ENCODE measurements at places on chromosomes 1 and 21.

DNA sequence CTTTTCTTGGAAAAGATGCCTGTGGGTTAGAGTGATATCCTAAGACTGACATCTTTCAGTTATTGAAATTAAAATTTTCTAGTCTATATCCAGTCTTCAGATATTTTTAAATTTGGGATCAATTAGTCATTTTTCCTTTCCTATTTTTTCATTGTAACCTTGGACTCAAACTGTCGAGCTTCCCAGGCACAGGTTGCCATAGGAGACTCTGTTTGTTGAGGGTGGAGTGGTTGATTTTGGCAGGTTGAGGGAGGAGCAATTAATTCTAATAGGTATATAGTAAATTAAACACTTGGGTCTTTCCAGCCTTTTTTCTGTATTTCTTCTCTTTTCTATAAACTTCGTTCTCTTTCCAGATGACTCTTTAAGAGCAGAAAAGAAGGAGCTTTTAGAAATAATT is 326.8 kb downstream of the ASTN1 start:
- DNase-seq, result no peak

GRCh38 chr21:39007532-39007931 is 175.7 kb downstream of the PSMG1 start:
- DNase-seq, result no peak

- DNase-seq, result no peak
These were observed 6.2 kb downstream of the TGFBR3 start for GRCh38 chr1:91879733-91880132.

DNA sequence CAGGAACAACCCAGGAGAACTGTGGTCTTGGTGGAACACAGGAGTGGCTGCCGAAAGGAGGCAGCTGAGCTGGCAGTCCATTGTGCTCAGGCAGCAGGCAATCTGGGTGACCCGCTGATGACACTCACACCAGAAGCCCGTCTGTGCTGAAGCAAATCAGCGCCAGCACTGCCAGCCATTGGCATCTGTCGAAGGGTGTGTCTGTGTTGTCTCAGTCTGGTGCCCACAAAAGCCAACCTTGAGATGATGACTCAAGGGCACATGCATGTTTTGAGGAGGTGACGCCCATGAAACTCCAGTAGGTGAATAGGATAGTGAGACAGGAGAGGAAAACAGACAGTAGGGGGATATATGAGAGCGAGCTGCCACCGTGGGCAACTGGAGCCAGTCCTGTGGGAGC is 167.3 kb downstream of the KAZN start:
- DNase-seq, result no peak

GRCh38 chr1:8685463-8685862 is 132.0 kb downstream of the RERE start:
- no peak for DNase-seq

DNA sequence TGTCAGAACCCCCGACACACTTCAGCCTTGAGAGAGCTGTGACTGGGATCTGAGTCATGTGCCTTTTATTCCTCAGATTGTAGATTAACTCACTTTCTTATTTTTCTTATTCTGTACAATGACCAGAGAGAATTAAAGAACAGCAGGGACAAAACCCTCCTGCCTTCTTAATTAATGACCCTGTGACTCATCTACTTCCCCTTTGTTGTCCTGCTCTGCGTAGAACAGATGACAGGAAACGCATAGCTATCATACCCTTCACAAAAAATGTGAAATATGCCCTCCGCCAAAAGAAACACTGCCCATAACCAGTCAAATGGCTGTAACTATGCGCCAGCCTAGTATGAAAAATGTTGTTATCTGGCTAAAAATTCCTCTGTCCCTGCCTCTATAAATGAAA is 9.1 kb upstream of the PADI2 start:
- DNase-seq, result peak; percentile 89

- DNase-seq, result no peak
These were observed 14.7 kb downstream of the RNF2 start for GRCh38 chr1:185059950-185060571.

- DNase-seq, result no peak
These were observed 131.3 kb downstream of the PEX14 start for GRCh38 chr1:10606064-10606463.

GRCh38 chr1:166597516-166597915 is 241.8 kb upstream of the POGK start:
- no peak for DNase-seq

DNA sequence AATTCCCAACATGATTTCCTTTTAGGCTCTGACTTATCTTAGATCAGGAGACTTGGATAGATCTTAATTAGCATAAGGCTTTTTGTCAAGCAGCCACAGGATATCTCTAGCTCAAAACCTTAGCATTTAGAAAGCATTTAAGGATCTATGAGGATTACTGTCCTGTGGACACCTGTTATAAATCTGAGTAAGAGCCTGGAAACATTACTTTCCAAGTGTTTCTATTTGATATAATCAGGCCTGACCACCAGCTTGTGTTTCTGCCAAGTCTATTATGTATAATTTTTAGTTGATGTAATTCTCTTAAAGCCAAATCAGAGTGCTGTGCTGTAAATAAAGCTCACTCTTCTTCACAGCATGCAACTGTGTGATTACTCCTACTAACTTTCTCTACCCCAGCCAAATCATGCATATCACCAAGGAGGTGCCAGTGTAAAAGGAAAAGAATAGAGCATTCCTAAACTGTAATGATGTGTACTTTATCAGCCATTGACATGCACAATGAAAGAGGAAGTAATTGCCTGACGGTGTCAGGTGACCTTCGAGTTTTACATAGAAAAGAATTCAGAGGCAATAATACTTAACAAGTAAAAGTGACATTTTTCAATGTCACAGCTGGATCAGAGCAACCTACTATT is 309.9 kb upstream of the PRMT6 start:
- no peak for DNase-seq

- peak; percentile 94 for DNase-seq
These were observed 791 bp upstream of the MAST2 start for GRCh38 chr1:45802343-45803298.

DNA sequence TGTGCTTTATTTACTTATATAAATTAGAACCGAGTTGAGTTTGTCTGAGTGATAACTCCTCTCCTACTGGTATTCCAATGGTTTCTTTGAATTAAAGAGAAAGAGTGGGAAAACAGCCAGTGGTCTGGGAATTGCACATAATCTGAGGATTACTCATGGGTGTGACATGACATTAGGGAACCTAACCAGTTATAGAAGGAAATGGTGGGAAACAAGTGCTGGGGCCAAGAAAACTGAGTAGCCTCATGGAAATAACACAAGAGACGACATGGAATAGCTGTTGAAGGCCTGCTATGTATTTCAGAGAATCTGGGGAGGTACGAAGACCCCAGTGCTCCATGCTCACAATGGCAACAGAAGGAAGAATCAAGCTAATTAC is 41.8 kb upstream of the LRRC52 start:
- DNase-seq, result no peak

DNA sequence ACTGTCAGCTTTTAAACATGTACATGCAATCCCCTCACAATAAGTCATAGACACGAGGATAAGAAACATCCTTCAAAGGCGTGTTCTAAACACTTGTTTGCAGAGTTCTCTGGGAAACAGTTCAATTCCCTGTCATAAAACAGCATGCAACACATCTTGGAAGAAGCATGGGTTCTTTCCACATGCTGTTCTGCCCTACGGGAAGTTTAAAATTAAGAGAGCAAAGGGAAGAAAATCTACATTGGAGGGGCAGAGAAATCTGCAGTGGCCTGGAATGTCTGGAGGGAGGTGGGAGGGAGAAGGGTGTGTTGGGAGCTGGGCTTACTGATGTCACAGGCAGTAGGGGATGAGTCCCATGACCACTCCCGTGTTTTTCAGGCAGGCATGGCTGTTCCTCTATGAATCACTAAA is 98.3 kb upstream of the SLC2A1 start:
- DNase-seq, result no peak

GRCh38 chr21:34133392-34133791 is 60.0 kb downstream of the MRPS6 start:
- DNase-seq, result no peak

GRCh38 chr1:186799689-186800054 is 29.1 kb upstream of the PLA2G4A start:
- no peak for DNase-seq

DNA sequence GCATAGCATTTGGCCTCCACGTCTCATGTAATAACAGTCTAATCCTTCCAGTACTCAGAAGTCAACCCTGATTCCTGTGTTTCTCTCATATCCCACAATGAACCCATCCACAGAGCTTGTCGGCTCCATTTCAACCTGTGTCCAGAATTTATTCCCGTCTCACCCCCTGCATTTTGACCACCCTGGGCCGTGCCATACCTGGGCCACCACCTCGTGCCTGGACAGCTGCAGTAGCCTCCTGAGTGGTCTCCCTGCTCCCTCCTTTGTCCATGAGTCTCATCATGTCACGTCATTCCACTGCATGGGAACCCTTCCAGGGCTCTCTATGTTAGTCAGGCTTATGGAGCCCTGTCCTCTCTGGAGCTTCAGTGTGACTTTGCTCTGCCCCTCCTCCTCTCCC is 670.6 kb downstream of the PTPRU start:
- DNase-seq, result no peak

DNA sequence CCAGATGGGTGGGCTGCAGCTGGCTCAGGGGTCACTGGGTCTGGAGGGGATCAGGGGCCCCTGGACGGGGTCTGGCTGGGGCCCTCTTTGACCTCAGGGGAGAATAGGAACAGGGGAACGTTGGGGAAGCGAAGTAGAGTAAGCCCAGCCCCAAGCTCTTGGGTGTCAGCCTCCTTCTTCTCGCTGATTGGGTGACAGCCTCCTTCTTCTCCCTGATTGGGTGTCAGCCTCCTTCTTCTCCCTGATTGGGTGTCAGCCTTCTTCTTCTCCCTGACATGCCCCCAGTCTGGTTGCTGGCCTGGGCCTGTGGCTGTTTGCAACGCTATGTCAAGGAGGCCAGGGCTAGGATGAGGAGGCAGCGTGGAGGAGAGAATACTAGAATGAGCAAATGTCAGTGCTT is 76.7 kb upstream of the CASZ1 start:
- DNase-seq, result no peak

GRCh38 chr1:167904652-167905130 is 9.2 kb downstream of the ADCY10 start:
- peak; percentile 48 for DNase-seq

DNA sequence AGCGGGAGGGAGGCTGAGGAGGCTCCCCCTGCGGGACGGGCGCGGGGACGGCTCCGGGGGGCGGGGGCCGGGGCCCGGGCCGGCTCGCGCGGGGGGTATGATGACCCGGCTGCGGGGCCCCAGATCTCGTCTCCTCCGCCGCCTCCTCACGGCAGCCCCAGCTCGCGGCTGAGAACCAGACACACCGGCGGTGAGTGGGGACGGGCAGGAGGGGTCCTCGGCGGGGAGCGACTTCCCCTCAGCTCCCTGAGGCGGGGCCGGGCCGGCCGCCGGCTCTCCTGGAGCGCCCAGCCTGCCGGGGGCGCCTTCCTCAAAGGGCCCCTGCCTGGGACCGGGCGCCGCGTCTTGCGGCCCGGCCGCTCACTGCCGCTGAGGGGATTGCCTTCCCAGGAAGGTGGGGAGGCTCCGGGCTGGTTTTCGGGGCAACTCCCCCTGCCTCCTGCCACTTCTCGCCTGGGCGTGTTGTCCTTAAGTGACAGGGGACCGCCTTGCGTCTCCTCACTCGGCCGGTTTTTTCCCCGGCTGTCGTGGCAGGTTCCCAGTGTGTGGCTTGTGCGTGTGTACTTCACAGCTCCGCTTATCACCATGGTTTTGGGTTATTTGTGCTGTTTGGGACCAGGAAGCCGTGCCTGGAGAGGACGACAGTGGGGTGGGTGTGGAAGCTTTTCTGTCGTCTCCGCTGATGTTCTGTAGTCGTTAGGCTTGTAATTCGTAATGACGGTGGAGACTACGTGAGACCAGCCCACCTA is 800 bp downstream of the HIPK1 start:
- peak; percentile 10 for DNase-seq

DNA sequence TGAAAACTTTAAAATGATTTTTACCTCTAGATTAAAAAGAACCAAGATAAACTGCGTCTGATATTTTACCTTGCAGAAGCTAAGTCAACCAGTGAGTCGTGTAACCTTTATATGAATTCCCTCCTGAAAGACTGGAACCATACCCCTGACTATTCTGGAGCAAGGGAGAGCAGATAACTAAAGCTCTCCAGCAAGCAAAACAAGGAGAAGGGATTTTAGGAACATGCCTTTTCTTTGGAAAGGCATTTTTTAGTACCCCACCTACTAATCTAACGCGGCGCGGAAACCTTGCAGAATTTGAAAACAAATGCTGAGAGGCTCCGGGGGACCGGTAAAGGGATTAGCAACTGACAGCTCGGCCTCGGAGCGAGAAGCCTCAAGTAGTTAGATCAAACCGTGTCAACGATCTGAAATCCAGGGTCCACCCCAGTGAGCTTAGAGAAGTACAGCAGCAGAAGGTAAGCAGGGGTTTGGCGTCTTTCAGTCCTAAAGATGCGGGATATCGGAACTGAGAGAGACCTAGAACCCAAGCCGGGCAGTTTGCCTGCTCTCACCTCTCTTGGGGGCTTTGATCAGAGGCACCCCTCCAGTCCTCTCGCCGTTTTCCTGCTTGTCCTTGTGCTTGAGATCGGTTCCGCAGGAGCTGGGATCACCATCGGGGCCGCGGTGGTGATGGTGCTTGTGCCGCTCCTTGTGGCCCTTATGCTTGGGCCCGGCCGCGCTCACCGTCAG is 954 bp downstream of the RSBN1 start:
- no peak for DNase-seq

- DNase-seq, result no peak
These were observed 2.0 kb downstream of the EDEM3 start for GRCh38 chr1:184752656-184753055.

DNA sequence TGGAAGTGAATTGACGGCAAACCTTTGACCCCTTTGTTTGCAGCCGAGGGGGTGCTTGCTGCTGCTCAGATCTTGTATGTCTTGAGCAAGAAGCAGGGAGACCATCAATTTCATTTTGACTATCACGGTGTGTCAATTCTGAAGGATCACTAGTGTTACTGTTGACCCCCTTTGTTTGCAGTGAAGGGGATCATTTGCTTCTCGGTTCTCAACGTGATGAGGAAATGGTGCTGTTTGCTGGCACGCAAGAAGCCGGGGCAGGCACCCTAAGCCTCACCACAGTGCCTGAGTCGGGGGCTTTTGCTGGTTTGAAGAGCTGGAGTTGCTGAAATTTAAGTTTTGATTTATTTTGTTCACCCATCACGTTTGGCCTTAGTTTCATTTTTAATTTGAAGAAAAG is 7.5 kb downstream of the RBM15 start:
- no peak for DNase-seq

DNA sequence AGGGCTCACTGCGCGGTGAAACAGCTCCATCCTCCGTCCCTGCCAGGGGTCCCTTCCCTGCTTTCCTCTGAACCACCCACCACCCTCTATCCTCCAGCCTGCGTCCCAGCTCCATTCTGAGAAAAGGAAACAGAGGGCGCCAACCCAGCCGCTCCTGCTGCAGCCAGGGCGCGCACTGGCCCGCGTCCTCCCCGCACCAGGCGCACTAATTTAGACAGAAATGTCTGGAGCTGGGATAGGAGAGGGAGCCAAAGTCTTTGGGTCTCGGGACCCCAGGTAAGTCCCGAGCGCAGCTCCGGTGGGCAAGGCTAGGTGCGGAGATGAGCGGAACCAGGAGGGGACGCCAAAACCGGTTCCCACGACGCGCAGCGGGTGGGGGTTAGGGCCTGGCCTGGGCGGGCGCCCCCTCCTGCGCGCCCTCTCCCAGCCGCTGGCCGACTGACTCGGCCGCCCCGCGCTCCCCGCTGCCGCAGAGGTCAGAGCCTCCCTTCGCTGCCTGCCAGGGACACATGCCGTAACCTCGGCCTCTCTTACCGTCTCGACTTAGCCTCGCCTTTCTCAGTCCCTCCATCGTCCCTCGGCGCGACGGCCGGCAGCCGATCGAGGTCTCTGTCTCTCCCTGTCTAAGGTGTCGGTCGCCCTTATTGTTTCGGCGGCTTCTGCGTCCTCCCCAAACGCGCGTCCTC is 2.0 kb downstream of the CAMK2N1 start:
- no peak for DNase-seq

Measured in HTR-8/SVneo (cell line).